Left ventricle myocardium superior (tissue), 1 donor: ENCODE measurements at places on chromosomes 5 and 9. TPM values are rescaled to one million over a fixed set of nuclear protein-coding genes. Genes with fewer than 3 reads are reported as not detected.

DNAJB5 gene
- 36.2 TPM for total RNA-seq

PCA3 gene
- not detected for total RNA-seq

PTCD2 gene
- total RNA-seq, result 17.7 TPM

PTGES gene
- total RNA-seq, result 2.4 TPM

FABP6 gene
- total RNA-seq, result 3.3 TPM

CCL27 gene
- not detected for total RNA-seq

TLN1 gene
- total RNA-seq, result 243 TPM

SPATA31E1 gene
- total RNA-seq, result not detected

PIP5K1B gene
- total RNA-seq, result 85.3 TPM

PCDHGB5 gene
- total RNA-seq, result 6.4 TPM

CCDC192 gene
- not detected for total RNA-seq

NSD1 gene
- total RNA-seq, result 38.5 TPM

MSX2 gene
- total RNA-seq, result 1.9 TPM

TAF11L5 gene
- total RNA-seq, result not detected

DNA sequence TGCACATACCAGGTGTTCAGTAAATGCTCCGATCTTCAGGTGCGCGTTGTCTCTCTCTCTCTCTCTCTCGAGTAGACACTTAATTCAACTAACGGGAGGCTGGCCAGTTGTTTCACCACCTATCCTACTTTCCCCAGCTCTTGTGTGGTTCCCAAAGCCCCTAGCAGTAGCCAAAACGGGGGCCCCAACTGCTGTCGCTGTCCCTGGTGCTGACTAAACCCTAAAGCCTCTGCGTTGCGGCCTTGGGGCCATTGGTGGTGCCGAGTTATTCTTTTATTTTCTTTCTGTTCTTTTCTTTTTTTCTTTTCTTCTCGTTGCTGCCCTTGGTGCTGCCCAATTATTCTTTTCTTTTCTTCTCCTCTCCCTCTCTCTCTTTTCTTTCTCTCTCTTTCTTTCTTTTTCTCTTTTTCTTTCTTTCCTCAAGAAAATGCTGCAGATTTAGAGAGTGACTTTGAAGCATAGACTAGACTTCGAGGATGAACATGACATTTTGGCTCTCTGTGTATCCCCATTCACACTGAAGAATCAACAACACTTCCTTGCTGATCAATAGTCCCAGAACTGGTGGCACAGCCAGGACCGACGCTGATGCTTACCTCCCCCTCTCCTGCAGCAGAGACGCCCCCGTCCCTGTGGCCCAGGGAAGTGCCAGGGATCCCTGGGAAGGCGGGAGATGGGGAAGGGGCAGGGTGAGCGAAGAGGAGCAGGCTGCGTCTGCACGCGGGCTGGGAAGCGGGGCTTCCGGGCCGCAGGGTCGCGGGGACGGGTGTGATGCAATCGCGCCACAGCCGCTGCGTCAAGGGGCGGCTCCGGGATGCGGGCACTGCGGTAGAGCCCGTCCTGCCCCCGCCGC, at the start of gene FBLL1:
Gene FBLL1, plus strand, starts transcription at position 785 of the 853 bp plus-strand sequence. CDS start 200 bp downstream, outside the sequence.
- DNase-seq, result peak; percentile 37

DNA sequence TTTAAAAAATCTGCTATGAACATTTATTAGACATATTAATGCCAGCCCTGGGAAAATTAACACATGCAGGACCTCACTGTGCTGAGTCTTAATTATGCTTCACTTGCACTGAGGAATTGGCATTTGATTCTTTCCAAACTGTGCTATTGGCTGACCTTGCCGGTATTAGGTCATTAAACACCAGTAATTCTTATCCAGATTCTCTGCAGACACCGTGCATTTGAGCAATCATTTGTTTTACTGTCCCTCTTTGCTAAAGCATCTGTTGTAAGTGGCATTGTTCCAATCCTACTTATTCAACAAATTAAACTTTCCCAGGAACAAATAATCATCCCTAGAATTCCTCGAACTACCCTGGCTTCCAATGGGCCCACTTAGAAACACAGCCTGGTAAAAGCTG, 145.0 kb downstream of the SLC12A2 start:
- no peak for DNase-seq

- peak; percentile 76 for DNase-seq
These were observed 497.6 kb upstream of the CD180 start for GRCh38 chr5:67693956-67694809.

DNA sequence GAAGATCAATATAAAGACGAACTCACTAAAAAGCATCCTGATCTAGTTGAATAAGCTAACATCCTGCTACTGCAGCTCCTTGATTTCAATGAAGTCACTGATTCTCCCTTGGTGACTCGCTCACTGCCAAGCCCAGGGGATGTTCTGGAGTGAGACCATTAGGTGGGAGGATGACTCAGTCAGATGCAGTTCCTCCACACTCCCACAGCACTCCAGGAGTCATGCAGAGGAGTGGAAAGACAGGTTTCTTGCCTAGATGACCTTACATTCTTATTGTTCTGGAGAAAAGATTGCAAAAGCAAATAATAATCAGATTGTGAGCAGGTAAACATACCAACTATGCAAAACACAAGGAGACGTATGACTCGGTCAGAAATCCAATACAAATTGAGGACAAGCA, 15.3 kb downstream of the GCNT4 start:
- DNase-seq, result no peak

GRCh38 chr5:143350751-143351602, 52.5 kb downstream of the NR3C1 start:
- DNase-seq, result no peak

DNA sequence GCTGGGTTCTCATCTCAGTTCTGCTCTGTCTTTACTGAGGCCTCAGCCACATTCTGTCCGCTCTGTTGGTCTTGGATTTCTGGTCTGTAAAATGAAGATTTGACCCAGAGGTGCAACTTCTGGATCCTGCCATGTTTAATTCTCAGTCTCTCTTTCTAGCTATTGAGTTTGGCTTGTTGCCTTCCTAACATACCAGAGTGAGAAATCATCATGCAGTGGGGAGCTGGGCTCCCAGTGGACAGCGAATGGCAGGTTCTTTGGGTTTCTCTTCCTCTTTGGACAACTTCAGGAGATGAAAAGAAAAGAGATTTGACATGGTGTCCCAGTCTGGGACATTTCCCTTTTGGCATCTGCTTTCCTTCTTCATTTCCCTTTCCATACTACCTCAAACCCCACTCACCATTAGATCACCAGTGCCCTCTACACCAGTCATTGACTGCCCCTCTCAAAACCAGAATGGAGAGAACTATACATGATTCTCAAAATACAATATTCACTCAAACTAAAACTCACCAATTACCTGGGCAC, 334.7 kb downstream of the ACTL7B start:
- no peak for DNase-seq

DNA sequence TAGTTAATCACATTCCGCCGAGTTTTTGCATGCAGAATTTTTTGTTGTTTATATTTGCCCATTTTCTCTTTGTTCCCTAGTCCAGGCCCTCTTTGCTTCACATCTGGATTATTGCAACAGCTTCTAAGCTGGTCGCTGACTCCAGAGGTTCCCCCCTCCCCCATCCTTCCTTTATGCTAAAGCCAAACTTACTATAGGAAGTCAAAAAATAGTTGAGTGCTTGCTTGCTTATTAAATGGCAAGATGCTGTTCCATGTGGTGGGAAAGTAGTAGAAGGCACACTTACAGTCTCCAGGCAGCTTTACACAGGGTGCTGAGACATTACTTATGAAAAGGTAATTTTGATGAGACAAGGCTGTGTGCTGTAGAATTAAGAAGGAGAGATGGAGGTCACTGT, 1.3 kb downstream of the ZBTB34 start:
- no peak for DNase-seq

DNA sequence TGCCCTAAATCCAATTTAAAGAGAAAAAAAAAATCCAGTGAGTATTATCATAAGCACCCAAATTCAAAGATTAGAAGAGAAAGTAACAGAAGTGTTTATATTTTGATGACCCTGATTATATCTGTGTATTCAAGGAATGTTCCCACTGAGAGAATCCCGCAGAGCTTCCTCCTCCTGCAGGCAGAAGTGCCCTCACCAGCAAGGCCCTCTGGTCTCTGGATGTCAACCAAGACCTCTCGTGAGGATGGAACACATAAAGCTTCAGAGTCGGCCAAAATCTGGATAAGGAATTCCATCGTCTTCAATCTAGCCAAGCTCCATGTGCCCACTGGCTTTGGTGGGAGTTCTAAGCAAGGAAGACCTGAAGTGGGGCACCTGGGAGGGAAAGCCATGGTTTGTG, 18.1 kb downstream of the PTCH1 start:
- no peak for DNase-seq

- no peak for DNase-seq
These were observed 151.6 kb downstream of the FOCAD start for GRCh38 chr9:20835377-20836286.

DNA sequence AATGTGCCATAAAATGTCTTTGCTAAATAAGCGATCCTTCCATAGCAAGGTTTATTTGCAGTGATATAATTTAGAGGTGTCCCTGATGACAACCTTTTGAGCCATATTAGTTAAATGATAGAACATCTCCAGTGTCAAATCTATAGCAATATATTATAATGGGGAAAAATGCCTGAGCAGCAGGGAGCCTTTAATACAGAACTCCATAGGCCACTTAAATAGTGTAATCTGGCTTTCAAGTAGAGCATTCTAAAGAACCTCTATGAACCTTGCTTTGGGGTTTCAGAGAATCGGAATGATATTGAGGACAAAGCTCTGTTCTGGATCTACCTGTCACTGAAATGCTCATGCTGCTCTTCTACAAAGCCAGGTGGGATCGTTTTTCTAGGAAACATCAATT, 96.7 kb upstream of the MEF2C start:
- no peak for DNase-seq

GRCh38 chr5:125461641-125462072, 715.2 kb upstream of the ZNF608 start:
- DNase-seq, result no peak

DNA sequence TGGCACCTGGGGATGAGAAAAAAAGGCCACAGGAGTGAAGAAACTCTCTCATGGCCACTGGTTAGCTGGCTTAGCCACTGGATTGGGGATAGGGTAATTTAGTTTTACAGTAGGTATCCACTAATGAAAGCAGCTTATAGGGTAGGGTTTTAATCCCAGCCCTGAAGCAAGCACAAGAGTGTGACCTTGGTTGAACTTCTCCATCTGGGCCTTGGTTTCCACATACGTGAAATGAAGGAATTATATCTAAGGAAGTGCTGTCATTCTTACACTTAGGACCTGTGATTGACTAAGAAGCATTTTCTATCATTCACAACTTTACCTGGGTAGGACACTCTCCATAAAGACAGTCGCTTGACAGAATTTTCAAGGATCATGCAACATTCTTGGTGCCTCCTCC, 49.6 kb downstream of the FAT2 start:
- DNase-seq, result no peak

GRCh38 chr9:4962085-4962484, 23.0 kb upstream of the JAK2 start:
- no peak for DNase-seq

DNA sequence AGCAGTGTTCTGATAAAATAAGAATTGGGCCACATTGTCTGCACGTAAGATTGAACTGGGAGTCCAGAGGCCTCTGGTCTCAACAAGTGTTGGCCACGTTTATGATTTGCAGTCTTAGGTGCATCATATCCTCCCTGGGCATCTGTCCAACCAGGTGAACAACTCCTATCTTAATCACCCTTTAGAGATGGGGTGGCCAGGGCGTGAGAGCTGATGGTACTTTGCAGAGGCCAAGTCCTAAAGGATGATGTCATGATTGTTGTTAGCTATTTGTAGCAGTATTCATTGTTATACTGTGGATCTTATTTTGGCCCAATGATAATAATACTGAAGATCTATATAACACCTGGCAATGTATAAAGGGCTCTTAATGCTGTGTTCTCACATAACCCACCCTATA, 73.2 kb upstream of the RARS1 start:
- no peak for DNase-seq

- no peak for DNase-seq
These were observed 26.5 kb upstream of the ADRB2 start for GRCh38 chr5:148799737-148800527.

GRCh38 chr9:123246534-123246933, 21.9 kb downstream of the STRBP start:
- no peak for DNase-seq

DNA sequence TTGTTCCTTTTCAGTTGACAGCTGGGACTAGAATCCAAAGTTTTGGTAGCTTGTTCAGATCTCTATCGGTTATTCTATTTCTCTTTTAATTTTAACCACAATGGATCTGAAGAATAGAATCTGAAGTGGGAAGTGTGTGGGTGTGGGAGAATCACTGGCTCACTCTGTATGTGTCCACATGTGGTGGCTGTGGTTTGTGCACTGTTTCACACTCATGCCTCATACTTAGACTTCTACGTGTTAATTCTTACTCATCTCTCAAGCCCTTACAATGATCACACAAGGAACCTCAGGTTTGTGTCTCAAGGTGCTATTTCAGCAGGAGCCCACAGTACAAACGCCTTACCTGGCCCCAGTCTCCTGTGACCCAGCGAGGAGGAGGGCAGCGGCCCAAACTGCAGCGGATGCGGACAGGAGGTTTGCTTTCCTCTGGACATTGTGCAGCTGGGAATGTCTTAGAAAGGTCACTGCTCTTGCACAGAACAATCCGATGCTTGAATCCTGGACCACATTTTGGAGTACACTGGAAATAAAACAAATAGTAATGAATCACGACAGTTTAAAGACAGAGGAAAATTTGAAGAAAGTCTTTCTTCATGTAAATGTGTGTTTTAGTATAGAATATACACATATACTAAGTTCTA, 309.1 kb downstream of the ADAMTS6 start:
- no peak for DNase-seq

GRCh38 chr5:88203981-88204750, 64.5 kb downstream of the TMEM161B start:
- DNase-seq, result no peak

DNA sequence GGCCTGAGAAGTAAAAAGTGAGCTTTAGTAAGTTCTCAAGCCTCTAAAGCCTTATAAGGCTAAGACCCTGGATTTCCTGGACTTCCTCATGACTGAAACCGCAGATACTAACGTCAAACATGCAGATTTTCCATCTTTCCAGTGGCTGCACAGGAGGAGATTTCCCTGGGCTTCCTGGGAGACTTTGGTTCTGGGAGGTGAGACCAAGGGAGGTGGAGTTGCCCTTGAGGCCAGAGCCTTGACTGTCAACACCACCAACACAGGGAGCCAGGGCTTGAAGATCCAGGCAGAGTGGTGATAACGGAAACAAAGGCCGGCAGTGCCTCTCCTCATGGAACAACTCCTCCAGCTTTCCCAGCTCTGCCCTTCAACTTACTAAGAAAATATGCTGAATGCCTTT, 144.7 kb upstream of the LRRTM2 start:
- no peak for DNase-seq

GRCh38 chr5:40775085-40775845, 19.5 kb upstream of the TTC33 start:
- no peak for DNase-seq

GRCh38 chr5:131794586-131794985, 2.2 kb downstream of the FNIP1 start:
- no peak for DNase-seq

- DNase-seq, result no peak
These were observed 297.8 kb downstream of the FBXL17 start for GRCh38 chr5:108084105-108084504.
